ENCODE measurements at places on chromosomes 12 and 14. TPM values are rescaled to one million over a fixed set of nuclear protein-coding genes. Genes with fewer than 3 reads are reported as not detected.

Gene ACOT4
- total RNA-seq, result 0.54 TPM

- peak; percentile 73 for DNase-seq
These were observed 3.6 kb downstream of the ISCU start for GRCh38 chr12:108565976-108566375.

GRCh38 chr12:88882662-88883061 is 302.4 kb upstream of the KITLG start:
- DNase-seq, result no peak

- DNase-seq, result no peak
These were observed 17.1 kb downstream of the CDKL1 start for GRCh38 chr14:50379563-50379962.

Gene PTGR2
- total RNA-seq, result 2.8 TPM

DNA sequence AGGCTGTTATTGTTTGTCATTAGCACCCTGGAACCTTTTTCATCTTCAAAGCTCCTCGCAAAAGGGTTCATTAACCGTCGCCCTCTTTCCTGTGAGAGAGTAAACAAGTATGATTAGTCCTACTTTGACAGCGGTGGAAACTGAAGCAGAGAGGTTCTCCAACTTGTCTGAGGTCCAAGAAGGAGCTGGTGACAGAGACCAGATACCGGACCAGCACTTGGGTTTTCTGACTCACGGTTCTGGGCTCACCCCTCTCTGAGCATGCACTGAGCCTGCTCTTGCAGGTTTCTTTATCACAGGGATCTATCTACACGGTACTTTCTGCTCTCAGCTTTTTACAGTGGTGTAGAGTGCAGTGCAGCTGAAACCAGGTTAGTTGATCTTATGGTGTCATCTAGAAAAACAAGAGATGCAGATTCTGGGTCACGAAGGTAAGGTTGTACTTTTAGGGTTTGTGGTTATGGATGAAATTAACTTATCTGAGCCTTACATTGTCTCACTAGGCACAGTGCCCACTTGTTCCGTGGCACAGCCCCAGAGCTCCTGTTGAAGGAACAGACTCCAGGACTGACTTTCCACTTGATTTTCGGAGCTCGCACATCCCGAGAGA is 62.1 kb downstream of the PPP2R5C start:
- DNase-seq, result no peak

Gene RILPL2
- 2.2 TPM for total RNA-seq

GRCh38 chr12:117080661-117081144 is 18.5 kb downstream of the TESC start:
- DNase-seq, result no peak

Gene KLRC1
- not detected for total RNA-seq

DNA sequence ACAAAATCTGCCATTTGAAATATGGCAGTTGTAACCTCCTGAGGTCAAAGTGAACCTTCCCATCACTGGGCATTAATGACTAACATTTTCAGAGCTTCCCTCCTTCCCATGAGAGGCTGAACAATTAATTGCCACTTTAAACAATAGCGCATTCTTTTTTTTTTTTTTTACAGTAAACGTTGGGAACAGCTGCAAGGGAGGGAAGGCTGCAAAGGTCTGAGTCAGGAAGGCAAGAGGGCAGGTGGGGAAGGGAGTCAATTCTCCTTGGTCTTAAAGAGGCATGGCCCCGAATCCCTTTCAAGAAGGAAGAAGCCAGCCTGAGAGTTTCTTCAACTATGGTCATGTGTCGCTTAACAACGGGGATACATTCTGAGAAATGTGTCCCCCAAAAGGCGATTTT is 41.0 kb upstream of the PLEKHG3 start:
- peak; percentile 30 for DNase-seq

GRCh38 chr14:71591231-71591630 is 341.0 kb upstream of the RGS6 start:
- no peak for DNase-seq

DNA sequence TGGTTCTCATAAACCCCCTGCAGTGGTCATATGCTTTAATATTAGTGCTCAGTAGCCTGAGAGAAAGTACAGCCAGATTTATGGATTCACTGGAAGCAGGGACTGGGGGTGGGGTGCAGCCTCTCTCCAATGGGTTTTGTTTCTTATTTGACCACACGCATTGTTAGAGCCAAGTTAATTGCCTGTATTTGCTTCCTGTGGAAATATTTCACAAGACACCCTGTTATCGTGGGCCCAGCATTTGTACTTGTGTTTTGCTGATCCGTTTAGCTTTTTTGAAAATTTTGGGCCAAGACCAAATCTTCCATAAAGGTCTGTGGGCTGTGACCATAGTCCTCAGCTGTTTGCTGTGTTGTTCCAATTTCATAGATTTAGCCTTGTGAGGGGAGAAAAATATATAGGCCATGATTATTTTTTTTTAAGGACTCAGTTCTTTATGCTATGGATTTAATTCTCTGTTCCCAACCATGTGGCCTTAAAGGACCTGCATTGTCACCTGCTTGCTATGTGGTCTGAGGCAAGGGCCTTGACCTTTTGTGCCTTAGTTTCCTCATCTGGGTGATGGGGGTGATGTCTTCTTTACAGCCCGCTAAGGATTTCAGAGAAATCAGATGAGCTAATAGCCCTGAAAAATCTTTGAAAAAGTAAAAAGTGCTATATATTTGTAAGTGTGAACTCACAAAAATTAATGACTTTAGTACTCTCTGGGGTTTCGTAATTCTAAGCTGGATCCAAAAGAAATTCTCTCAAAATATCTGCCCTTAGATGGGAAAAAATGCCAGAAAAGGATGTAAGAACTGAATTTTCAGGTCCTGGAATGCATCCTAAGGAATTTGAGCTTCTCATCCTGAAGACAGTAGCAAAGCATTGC is 370.2 kb downstream of the DPF3 start:
- peak; percentile 19 for DNase-seq

Gene ARHGEF40
- 18.1 TPM for total RNA-seq

DNA sequence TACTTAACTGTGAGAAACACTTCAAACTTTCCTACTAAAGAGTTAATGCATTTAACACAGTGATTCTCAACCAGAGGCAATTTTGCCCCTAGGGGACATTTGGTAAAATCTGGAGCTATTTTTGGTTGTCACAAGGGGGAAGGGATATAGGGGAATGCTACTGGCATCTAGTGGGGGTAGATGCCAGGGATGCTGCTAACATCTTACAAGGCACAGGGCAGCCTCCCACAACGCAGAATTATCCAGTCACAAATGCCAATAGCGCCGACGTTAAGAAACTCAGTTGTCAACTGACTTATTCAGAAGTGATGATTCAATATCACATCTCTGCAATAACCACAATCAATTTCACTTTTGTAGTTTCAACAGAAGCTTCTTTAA is 2.0 kb downstream of the EEA1 start:
- DNase-seq, result peak; percentile 28

GRCh38 chr14:56172571-56172971 is 54.4 kb downstream of the PELI2 start:
- DNase-seq, result peak; percentile 92

DNA sequence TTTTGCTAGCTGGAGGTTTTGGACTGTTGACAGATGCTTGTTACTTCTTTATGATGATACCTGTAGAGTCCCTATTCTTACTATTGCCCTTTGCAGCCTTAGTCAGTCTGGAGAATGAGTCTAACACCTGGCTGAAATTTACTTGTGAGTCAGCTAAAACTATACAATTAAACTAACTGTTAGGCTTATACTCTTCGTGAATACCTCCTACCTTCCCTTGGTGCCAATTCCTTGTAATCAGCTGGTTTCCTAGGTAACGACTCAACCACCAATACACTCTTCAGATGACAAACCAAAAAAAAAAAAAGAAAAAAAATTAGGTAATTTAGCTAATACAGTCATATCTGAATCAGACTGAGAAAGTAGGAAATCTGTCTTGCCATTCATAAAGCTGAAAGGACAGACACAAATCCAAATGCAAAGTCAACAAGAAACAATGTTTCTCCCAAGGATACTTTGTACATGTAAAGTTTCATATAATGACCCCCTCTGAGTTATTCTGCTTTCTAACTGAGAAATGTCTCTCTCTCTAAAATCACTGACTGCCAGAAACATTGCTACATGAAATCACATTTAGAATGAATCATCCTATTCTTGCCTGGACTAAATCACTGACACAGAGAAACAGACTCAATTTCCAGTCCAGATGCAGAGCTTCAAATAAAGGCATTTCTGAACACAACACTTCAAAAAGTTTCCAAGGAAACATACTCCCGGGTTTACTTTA is 56.5 kb upstream of the CDKL1 start:
- peak; percentile 86 for DNase-seq

Gene B4GALNT3
- not detected for total RNA-seq

Gene NUAK1
- 8.8 TPM for total RNA-seq

GRCh38 chr12:105083031-105083430 is 1.2 kb downstream of the ALDH1L2 start:
- no peak for DNase-seq

DNA sequence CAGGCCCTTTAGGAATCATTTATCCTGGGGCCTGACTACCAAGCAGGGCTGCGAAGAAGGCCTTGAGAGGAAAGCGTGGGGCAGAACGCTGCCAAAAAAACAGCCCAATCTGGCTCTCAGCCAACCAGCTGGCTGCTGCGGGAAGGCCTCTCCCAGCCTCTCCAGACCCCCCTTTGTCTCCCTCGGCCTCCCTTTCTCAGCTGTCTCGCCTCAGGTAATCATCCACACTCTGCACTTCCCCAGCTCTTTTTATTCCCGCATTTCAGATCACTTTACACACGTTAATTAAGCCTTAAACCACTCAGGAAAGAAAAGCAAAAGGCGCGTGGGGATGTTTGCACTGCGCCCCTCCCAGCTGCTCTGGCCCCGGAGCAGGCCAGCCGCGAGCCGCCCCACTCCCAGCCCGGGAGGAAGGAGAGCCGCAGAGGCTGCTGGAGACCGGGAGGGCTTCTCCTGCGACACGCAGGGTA is 208.2 kb upstream of the FOXN3 start:
- no peak for DNase-seq

DNA sequence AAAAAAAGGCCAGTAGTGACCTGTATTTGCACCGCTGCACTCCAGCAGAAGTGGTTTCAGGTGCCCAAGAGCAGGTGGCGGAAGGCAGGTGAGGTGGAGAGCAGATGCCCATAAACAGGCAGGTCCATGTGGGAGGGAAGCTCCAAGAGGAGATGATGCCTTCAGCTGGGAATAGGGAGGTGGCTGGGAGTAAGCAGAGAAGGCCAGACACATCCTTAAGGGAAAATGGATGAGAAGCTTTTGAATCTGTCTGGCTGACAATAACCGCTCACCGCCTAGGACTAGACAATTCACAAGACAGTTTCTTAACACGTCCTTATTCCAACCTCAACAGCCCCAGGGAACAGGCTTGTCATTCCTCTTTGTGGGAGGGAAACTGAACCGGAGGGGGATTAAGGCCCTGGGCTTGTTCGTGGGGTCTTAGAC is 43.9 kb upstream of the PLEKHG6 start:
- DNase-seq, result no peak

DNA sequence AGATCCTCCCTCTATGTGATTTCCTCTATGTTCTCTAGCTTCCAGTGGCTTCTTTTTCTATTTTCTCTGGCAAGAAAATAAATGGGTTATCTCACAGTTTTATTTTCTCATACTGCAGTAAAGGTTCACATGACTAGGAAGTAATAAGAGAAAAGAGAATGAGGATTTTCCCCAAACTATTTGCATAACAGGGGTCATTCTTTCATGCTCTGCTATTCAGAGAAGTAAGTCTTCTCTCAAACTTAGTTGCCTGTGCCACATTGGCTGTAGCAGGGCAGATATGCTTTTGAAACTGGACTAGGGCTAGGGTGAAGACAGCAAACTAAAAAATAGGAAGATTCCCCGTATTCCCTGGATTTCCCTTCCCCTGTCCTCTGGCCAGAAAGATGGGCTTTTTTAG is 57.4 kb downstream of the ACSM4 start:
- no peak for DNase-seq

Gene TAS2R13
- total RNA-seq, result 0.90 TPM

DNA sequence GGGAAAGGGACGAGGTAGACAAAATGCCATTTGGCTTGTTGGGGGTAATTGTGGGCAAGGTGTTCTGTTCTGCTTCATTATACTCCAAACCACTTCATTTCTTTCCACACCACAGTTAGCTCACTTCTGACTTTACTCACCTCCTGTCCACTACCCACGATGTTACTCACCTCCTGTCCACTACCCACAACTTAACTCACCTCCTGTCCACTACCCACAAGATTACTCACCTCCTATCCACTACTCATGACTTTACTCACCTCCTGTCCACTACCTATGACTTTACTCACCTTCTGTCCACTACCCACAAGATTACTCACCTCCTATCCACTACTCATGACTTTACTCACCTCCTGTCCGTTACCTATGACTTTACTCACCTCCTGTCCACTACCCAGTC is 10.1 kb upstream of the TWF1 start:
- peak; percentile 20 for DNase-seq

Gene HOXC6
- total RNA-seq, result not detected

Gene USP5
- total RNA-seq, result 119 TPM

- peak; percentile 95 for DNase-seq
These were observed 21.8 kb downstream of the MDM1 start for GRCh38 chr12:68310370-68310769.

- DNase-seq, result peak; percentile 94
These were observed 36.8 kb downstream of the PPTC7 start for GRCh38 chr12:110546339-110546738.

- no peak for DNase-seq
These were observed 316.6 kb upstream of the RTL1 start for GRCh38 chr14:101219896-101220703.

GRCh38 chr12:126067626-126068329 is 1002.5 kb downstream of the AACS start:
- no peak for DNase-seq

Gene ZBTB25
- 6.6 TPM for total RNA-seq

GRCh38 chr14:100305324-100306100 is 732 bp downstream of the SLC25A29 start:
- DNase-seq, result no peak

- DNase-seq, result no peak
These were observed 46.9 kb downstream of the ZDHHC17 start for GRCh38 chr12:76810671-76811419.

DNA sequence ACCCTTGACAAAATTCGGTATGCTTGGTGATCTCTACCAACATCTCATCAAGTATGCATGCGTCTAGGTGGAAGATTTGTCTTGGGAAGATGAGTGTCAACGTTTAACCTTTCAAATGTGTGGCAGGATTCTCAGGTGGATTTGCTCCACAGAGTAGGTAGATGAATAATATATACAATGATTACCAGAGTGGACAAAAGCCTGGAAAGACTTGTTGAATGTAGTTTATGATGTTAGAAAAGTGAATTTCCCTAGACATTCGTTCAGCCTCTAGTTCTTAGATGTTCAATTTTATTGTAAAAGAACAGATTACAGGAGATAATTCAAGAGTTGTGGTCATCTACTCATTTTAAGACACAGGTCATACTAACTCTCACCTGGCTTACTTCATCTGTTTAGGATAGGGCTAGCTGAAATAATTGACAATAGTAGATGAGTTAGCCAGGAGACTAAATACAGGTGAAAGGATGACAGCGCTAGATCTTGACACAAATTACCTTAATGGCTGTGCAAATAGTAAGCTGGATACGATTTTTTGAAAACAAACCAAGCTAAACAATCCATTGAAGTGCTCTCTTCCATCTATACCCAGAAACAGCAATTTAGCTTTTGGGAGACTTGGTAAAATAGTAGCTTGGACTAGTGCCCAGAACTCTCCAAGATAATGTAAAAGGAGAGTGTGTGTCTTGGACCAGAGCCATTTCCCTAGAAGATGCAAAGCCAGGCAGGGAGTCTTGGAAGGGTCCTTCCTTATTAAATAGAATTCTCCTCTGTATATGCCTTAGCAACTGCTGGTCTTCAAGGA is 168.0 kb downstream of the DACT1 start:
- DNase-seq, result peak; percentile 44

Data from IMR-90 (cell line).